ENCODE measurements at places on chromosomes 6 and 20. TPM values are rescaled to one million over a fixed set of nuclear protein-coding genes. Genes with fewer than 3 reads are reported as not detected.

GRCh38 chr6:131134980-131135243 is 355 bp upstream of the AKAP7 start:
- H3K4me3 ChIP-seq: peak overlapping the region; percentile 53
- H3K36me3 ChIP-seq: no peaks in the 10 kb centered on the region
- DNase-seq: no peak
- H3K27me3 ChIP-seq: no peaks in the 10 kb centered on the region

DNA sequence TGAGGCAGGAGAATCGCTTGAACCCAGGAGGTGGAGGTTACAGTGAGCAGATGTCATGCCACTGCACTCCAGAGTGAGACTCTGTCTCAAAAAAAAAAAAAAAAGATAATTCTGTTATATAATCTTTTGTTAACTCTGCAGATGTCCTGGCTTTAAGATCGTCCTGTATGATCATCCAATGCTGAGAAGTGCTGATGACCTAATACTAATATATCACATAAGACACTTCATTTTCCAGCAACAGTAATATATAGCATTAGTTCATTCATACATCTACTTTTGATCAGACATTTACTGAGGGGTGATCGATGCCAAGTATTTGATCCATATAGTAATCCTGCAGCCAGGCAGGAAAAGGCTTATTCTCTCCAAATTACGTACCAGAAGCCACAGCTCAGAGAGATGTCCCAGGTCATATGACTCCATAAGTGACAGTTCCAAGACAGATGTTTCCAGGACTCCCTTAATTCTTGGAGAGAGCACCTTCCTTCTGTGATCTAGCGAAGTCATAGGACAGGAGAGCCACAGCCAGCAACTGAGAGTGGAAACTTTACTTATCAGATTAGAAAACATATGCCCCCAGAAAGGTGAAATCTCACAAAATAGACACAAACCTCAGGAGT is 60.7 kb downstream of the SHLD1 start:
- H3K27me3 ChIP-seq: no peaks in the 10 kb centered on the region
- no peak overlapping the region for H3K4me3 ChIP-seq
- no peaks in the 10 kb centered on the region for H3K4me1 ChIP-seq
- DNase-seq: no peak
- H3K27ac ChIP-seq: no peak overlapping the region
- no peaks in the 10 kb centered on the region for H3K36me3 ChIP-seq

GRCh38 chr6:17197607-17198006 is 83.6 kb upstream of the RBM24 start:
- no peak for DNase-seq
- H3K27ac ChIP-seq: no peak overlapping the region
- no peaks in the 10 kb centered on the region for H3K36me3 ChIP-seq
- H3K27me3 ChIP-seq: peaks cover 1% of the 10 kb centered on the region

GRCh38 chr20:62832212-62832922 is 15.5 kb downstream of the COL9A3 start:
- no peak overlapping the region for H3K4me3 ChIP-seq
- no peak for DNase-seq
- peaks cover 3% of the 10 kb centered on the region for H3K4me1 ChIP-seq
- H3K36me3 ChIP-seq: no peaks in the 10 kb centered on the region

DNA sequence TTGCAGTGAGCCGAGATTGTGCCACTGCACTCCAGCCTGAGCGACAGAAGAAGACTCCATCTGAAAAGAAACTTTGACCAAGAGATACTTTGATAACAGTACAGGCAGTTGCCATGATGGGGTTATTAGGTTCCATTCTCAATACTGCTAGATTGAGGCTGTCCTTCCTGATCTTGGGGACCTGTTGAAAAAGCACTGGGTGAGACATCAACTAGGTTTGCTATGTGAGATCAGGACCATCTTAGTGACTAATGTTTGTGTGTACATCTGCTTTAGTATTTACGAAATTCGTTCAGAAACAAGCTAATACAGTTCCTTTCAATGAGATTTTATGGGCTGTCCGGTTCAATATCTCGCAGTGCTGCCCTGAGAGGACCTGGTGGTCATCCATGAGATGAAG is 2.6 kb downstream of the DSE start:
- DNase-seq: peak; percentile 28
- H3K4me3 ChIP-seq: no peak overlapping the region
- no peaks in the 10 kb centered on the region for H3K27me3 ChIP-seq
- no peaks in the 10 kb centered on the region for H3K36me3 ChIP-seq
- no peak overlapping the region for H3K27ac ChIP-seq

DNA sequence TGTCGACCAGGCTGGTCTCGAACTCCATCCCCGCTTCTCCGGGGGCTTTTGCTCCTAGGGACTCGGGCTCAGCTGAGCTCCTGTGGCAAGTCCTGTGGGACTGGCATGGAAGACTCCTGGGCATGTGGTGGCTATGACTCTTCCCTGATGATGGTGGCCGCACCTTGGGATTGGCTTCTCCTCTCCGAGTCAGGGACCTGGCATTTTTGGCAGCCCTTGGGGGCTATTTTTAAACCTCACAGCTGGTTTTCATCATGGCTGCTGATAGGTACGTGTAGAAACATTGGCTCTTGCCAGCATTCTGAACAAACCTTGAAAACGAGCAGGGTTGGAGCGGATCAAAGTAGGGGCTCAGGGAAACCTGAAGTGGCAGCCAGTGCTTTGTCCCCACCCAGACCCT is 54.1 kb downstream of the RBM38 start:
- peak; percentile 76 for DNase-seq
- H3K27ac ChIP-seq: no peak overlapping the region
- H3K27me3 ChIP-seq: peaks cover 7% of the 10 kb centered on the region
- H3K4me1 ChIP-seq: peaks cover 4% of the 10 kb centered on the region
- no peaks in the 10 kb centered on the region for H3K36me3 ChIP-seq

DNA sequence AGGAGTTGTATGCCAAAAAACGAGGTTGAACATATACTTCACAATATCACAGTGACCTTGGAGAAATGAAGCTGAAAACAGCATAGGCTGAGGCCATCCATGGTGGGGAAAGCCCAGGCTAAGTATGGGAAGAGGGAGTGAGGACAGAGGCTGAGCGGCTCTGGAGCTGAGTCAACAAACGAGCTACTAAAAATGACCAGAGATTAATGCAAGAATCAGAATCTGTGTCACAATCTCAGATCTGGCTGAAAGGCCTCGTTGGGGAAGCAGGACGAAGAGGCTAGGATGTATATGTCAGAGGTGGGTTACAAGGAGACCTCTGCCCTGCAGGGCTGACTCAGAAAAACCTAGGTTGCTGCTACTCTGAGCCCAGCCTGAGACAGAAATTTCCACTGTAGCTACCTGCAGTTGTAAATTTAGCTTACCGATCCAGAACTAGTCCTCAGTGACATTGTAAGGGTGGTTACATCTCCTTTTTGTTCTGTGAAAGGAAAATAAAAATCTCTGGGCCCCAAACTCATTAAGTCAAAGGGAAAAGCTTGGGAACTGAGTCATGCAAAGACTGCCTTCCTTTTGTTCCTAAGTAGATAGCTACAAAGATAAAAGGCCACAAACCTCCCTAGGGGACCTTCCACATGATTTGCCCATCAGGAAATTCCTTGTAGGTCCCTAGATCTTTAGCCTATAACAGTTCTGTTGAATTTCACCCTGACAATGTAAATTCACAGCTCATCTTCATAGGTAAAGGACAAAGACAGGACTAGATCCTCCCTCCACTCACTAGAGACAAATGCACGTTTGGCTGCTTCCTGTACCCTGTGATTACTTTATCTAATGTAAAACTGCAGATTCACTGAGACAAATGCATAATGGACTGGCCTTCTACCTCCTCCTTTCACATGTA is 8.5 kb upstream of the TUBB2A start:
- peaks cover 2% of the 10 kb centered on the region for H3K4me1 ChIP-seq
- no peak overlapping the region for H3K4me3 ChIP-seq
- no peak overlapping the region for H3K27ac ChIP-seq
- H3K27me3 ChIP-seq: no peaks in the 10 kb centered on the region
- no peaks in the 10 kb centered on the region for H3K36me3 ChIP-seq

DNA sequence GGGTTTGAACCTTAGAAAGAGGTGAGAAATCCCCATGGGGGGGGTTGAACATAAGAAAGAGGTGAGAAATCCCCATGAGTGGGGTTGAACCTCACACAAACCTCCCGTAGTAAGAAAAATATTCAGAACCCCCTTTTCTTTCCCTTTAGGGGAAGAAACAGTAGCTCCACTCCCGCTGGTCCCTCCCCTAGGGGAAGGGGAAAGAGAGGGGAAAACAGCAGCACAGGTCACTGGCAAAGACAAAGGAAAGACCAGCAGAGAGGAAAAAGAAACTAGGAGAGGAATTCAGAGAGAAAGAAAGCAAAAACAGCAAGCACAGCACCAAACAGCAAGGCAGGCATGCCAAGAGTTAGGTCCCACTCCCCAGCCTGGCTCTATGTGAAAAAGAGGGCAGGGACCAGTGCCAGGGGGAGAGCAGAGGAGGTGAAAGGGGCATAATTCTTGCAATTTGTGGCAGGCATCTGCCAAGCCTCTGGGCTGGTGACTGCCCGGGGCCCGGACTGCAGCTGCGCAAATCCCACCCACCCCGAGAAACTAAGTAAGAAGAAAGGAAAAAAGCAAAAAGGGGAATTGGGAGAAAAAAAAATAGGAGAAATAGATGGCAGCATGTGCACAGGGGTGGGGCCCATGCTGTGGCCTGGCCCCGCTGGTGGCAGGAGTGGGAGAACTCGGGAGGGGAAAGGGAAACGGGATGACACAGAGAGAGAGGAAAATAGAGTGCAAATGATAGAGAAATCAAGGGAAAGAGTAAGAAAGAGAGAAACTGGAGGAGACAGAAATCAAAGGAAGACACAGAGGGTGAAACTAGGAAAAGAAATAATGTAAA is 15.1 kb upstream of the GOPC start:
- no peak overlapping the region for H3K4me3 ChIP-seq
- H3K4me1 ChIP-seq: no peaks in the 10 kb centered on the region
- no peak for DNase-seq
- H3K27ac ChIP-seq: no peak overlapping the region

GRCh38 chr6:126716032-126716431 is 376.1 kb downstream of the CENPW start:
- no peak overlapping the region for H3K27ac ChIP-seq
- peak; percentile 26 for DNase-seq
- H3K4me3 ChIP-seq: no peak overlapping the region
- no peaks in the 10 kb centered on the region for H3K27me3 ChIP-seq
- no peaks in the 10 kb centered on the region for H3K36me3 ChIP-seq

GRCh38 chr20:5780846-5781217 is 30.6 kb downstream of the SHLD1 start:
- H3K4me3 ChIP-seq: no peak overlapping the region
- H3K27ac ChIP-seq: no peak overlapping the region
- H3K36me3 ChIP-seq: peaks cover 4% of the 10 kb centered on the region
- peaks cover 6% of the 10 kb centered on the region for H3K4me1 ChIP-seq
- DNase-seq: peak; percentile 67

DNA sequence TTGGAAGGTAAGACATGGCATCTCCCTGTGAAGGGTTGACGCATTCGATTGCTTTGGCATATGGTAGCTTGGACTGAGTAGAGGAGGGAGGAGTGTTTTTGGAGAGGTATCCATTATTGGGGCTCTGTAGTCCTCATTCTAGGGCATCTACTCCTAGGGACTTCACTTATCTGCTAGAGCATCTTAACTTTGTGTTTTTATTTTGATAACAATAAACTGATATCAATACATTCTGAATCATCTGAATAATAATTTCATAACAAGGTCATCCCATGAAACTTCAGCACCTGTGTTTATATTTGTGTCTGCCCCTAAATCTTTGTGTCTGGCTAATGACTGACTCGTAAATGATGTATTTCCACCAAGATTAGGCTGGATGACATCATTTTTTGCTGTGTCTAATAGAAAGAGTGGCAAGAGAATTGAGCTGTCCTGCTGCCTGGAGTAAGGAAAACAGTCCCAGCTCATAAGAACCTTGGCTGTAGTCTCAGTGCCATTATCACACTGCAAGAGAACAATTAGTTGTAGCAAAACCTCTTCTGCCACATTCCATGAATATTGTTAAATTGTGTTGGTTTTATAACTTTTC is 288.5 kb downstream of the PRL start:
- no peaks in the 10 kb centered on the region for H3K27me3 ChIP-seq
- H3K4me1 ChIP-seq: peaks cover 3% of the 10 kb centered on the region
- no peaks in the 10 kb centered on the region for H3K36me3 ChIP-seq
- no peak overlapping the region for H3K4me3 ChIP-seq
- no peak overlapping the region for H3K27ac ChIP-seq
- DNase-seq: peak; percentile 77

DNA sequence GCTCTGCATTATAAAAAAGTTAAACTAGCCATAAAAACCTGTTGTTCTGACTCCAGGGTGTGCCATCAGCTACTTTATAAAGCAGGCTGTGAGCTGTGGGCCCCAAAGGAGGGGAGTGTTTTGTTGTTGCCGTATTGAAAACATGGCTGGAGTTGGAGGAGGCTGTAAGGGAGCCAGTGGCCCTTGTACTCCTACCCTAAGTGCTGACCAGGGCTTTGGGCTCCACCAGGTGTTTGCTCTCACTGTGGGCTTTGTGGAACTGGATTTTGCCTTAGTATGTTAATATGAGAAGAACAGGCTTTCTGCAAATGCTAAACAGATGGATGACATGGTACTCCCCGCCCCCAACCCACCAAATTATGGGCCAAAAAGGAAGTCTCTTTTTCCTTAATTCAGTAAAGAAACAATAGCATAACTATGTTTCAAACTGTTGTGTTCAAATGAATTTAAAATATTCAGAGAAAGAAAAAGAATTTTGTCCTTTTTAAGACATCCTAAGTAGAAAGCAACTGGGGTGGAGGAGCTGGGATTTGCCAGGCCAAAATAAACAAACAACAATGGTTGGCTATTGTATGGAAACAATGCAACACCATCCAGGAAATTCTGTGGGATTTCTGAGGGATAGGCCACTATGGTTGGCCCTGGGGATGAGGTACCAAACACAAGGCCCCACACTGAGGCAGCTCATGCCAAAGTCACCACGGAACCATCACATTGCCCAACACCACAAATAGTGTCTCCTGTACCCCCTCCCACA is 63.3 kb downstream of the PLCG1 start:
- peaks cover 31% of the 10 kb centered on the region for H3K36me3 ChIP-seq
- H3K27ac ChIP-seq: no peak overlapping the region
- H3K4me1 ChIP-seq: 0 out of 2 replicates have a peak, but pooled peaks cover 1% of the 10 kb centered on the region

GRCh38 chr6:41638935-41639808 is 904 bp downstream of the MDFI start:
- peaks cover 94% of the 10 kb centered on the region for H3K27me3 ChIP-seq
- no peak overlapping the region for H3K4me3 ChIP-seq
- no peak overlapping the region for H3K27ac ChIP-seq
- DNase-seq: no peak

- H3K4me1 ChIP-seq: peaks cover 8% of the 10 kb centered on the region
- H3K36me3 ChIP-seq: peaks cover 6% of the 10 kb centered on the region
- H3K4me3 ChIP-seq: no peak overlapping the region
- DNase-seq: peak; percentile 75
These were observed 105.7 kb upstream of the LAMP5 start for GRCh38 chr20:9408422-9409300.

GRCh38 chr6:82385961-82386360 is 22.3 kb downstream of the TPBG start:
- no peaks in the 10 kb centered on the region for H3K36me3 ChIP-seq
- H3K4me3 ChIP-seq: no peak overlapping the region
- peaks cover 4% of the 10 kb centered on the region for H3K4me1 ChIP-seq
- no peaks in the 10 kb centered on the region for H3K27me3 ChIP-seq

ZBTB9 gene
- 5.4 TPM for total RNA-seq

NKX2-2 gene
- not detected for total RNA-seq

SLC22A16 gene
- total RNA-seq: not detected

IFT52 gene
- total RNA-seq: 55.6 TPM

MAP3K4 gene
- 20.4 TPM for total RNA-seq

KIAA0408 gene
- 0.90 TPM for total RNA-seq

EBF4 gene
- total RNA-seq: under 0.01 TPM

Data from IMR-90 (cell line).